ENCODE measurements at places on chromosomes 13 and 19.

- no peak for DNase-seq
Observed at GRCh38 chr19:8641908-8642547, 11.6 kb downstream of the NFILZ start.

DNA sequence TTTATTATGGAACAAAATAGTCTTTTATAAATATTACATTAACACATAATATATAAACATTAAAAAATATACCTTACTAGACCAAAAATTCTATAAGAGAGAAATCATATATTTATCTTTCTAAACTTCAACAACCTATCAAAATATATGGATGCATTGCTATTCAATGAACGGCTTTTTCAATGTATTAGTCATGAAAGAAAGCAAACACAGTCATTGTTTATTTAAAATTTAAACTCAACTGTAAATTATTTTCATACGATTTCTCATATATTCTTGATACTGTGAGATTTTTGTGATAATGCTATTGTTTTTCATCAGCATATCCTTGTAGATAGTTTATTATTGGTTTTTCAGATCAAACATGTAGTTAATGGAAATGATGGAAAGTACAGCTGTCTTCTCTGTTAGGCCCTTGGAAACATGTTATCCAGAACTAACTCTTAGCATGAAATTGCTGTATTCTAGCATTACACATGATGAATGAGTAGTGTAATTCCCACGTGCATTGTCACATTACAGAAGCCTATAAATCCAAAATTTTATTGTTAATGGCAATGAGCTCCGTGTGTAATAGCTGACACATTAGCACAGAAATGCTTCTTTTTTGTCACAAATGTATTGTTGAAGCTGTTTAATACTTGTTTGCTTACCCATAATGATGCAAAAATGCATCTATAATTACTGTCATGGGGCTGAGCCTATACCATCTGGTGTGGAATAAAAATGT is 1639.9 kb downstream of the SLITRK5 start:
- no peak for DNase-seq

DNA sequence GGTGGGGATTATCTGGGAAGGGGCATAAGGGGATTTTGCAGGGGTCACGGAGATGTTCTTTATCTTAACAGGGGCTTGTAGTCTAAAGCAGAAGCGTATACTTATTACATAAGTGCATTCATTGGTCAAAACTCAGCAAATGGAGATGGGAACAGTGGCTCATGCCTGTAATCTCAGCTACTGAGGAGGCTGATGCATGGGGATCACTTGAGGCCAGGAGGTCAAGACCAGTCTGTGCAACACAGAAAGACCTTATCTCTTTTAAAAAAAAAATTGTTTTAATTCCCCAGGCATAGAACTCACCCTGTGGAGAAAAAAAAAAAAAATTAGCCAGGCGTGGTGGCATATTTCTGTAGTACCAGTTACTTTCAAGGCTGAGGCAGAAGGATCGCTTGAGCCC is 18.9 kb downstream of the FAM187B start:
- no peak for DNase-seq

GRCh38 chr19:39949026-39949747 is 14.8 kb upstream of the FCGBP start:
- DNase-seq, result no peak

DNA sequence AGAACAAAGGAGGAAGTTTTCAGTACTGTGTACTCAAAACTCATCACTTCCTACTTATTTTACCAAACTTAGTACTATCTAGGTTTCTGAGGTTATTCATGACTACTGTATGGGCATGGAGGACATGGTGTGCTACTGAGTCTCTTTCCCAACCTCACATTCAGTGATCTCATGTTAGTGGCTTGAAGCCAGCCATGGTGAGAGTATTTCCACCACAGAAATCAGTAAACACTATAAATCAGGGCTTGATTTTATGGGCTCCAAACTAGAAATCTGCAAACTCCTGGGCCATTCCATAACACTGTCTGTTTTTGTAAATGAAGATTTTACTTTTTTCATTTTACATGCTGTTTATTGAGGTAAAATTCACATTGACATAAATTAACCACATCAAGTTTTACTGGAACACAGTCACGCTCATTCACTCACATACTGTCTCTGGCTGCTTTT is 19.7 kb downstream of the MED26 start:
- DNase-seq, result no peak

Measured in GM18507 (cell line).